ENCODE measurements at places on chromosomes 1 and 21.

- no peak for DNase-seq
Observed at GRCh38 chr21:33951276-33952178, 35.9 kb upstream of the ATP5PO start.

DNA sequence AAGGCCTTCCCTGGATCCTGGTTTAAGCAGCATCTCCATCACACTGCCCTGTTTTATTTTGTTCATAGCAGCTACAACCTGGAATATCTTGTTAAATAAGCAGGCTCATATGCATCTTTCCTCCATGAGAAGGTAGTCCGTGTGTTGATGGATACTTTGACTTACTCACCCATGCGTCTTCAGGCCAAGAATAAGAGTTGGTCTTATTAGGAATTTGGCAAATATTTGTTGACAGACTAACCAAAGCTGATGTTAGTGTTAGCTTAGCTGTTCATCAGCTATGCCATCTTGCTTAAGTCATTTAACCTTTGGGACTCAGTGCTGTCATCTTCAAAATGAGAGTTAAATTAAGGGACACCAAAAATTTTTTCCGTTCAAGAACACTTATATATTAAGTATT, 59.2 kb downstream of the SASS6 start:
- DNase-seq = no peak

- no peak for DNase-seq
Observed at GRCh38 chr1:156868341-156868740, 7.7 kb downstream of the NTRK1 start.

DNA sequence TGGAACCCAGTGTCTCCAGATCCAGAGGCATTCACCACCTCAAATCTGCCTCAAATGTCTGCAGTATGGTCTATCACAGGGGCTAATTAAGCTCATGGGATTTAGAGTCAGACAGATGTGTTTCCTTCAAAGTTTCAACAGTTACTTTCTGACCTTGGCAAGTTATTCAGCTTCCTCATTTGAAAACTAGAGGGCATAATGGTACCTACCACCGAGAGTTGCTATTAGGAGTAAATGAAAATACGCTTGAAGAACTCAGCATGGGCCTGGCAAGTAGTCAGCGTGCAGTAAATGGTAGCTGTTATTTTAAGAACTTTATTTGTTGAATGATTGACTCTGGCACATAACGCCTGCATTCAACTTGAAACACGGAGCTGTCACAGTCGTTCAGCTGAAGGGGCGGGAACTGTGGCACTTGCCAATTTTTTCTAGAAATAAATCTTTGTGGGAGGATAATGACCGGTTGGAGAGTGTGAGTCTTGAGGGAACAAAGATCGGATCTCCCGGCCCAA, 1.2 kb upstream of the CAP1 start:
- no peak for DNase-seq

- DNase-seq = no peak
Observed at GRCh38 chr1:36095760-36096405, 7.2 kb downstream of the ADPRS start.

DNA sequence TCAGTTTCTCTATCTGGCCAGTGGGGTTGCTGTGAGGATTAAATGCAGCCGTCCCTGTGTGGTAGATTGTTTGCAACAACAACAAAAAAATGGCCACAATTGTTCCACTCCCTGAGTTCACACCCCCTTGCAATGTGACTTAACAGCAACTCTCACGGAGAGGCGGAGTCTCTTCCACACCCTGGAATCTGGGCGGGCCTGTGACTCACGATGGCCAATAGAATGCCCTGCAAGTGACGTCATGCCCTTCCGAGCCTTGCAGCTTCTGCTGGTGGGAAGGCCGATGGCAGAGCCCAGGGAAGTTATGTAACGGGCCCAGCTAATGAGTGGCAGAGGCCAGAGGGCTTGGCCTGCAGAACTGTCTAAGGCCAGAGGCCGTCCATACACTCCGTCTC, 87.9 kb downstream of the RIPK4 start:
- DNase-seq = no peak

- peak; percentile 32 for DNase-seq
Observed at GRCh38 chr1:113811156-113811887, 954 bp downstream of the RSBN1 start.

GRCh38 chr1:226325178-226325577, 16.2 kb upstream of the LIN9 start:
- DNase-seq = no peak

GRCh38 chr1:39671793-39672550, at the start of gene NT5C1A:
Gene NT5C1A, minus strand, starts transcription at chr1:39672107. Its CDS starts 69 bp downstream, at chr1:39672038.
- DNase-seq = no peak

- no peak for DNase-seq
Observed at GRCh38 chr1:36562181-36562685, 79.5 kb upstream of the CSF3R start.

DNA sequence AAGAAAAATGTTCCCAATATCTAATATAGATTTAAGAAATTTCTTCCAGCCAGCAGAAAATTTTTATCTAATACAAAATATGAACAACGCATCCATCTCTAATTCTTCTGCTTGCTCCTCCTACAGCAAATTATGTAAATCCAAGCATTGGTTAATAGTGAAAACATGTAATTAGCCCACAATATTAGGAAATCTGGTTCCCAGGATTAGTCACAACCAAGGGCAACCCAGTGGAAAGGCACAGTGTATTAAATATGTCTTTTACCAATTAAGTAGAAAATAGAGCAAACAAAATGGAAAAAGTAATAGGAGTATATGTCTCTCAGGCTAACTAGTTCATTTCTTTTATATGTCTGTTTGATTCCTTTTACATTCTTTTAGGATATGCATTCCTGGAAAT, 59.4 kb upstream of the IFI44L start:
- no peak for DNase-seq

DNA sequence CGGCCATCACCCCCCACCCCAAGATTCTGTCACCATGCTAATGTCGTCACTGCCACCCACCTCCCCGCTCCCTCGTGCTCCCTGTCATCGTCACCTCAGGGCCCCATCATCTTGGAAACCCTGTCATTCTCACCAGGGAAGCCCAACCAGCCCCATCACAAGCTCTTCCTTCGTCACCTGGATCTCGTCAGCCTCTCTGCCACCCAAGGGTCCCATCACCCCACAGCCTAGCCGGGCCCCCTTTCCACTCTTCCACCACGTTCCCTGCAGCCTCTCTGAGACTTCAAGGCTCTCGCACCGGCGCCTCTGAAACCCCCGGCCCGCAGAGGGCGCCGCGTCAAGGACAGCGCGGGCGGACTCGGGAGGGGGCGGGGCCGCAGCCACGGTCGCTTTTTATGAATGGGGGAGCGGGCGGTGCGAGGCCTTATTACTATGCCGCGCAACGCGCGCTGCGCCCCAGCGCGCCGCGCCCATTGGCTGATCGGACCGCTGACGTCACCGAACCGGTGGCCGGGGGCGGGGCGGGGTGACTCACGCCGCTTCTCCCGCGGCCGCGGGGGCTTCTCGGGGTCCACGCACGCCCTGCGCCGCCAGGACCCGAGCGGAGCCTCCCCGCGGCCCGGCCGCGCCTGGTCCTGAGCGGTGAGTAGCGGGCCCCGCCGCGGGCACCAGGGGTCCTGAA, at the start of gene GPR3:
GPR3 (plus strand) TSS at position 527 of the 682 bp plus-strand sequence. CDS start 1,177 bp downstream, outside the sequence.
- peak; percentile 96 for DNase-seq

DNA sequence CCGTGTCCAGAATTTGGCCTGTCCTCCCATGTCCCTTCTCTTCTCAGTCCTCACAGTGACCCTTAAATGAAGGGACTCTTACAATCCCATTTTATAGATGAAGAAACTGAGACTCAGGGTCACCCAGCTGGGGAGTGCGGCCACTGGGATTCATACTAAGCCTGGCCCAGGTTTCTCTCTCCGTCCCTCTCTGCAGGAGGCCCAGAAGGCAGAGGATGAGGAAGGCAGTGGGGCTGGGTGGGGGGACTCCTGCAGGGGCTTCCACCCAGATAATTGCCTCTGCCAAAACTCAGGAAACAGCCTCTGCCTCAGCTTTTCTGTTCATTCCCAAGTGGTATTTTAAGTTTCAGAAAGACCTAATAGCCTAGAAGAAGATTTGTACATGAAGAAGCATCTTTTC, 299.8 kb downstream of the MATN1 start:
- DNase-seq = no peak

DNA sequence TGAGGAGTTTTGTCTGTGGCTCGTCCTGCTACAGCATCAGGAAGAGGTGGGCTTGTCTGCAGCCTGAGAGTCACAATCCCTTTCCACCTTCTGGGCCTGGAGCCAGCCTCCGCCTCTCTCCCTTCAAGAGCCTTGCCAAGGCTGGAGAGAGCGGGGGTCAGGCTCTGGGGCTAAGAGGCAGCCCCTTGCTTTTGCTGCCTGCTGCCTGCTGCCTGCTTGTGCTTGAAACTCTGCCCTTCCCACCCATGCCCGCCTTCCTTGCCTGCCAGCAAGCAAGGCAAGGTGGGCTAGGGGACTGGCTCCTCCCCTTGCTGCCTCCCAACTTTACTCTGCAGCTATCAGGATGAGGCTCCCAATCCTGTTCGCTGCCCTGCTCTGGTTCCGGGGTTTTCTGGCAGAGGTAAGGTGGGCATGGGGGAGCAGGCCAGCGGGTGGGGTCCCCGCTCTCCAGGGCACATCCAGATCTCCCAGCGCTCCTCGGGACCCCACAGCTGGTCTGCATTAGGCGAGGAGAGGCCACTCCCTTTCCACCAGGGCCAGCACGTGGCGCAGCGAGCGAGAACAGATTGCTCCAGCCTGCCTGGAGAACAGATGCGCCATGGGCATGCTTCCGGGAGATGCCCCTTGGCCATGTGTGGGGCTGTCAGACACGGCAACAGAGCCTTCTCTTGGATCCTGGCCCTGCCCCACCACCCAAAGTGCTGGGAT, 7.5 kb upstream of the PTPN7 start:
- no peak for DNase-seq

DNA sequence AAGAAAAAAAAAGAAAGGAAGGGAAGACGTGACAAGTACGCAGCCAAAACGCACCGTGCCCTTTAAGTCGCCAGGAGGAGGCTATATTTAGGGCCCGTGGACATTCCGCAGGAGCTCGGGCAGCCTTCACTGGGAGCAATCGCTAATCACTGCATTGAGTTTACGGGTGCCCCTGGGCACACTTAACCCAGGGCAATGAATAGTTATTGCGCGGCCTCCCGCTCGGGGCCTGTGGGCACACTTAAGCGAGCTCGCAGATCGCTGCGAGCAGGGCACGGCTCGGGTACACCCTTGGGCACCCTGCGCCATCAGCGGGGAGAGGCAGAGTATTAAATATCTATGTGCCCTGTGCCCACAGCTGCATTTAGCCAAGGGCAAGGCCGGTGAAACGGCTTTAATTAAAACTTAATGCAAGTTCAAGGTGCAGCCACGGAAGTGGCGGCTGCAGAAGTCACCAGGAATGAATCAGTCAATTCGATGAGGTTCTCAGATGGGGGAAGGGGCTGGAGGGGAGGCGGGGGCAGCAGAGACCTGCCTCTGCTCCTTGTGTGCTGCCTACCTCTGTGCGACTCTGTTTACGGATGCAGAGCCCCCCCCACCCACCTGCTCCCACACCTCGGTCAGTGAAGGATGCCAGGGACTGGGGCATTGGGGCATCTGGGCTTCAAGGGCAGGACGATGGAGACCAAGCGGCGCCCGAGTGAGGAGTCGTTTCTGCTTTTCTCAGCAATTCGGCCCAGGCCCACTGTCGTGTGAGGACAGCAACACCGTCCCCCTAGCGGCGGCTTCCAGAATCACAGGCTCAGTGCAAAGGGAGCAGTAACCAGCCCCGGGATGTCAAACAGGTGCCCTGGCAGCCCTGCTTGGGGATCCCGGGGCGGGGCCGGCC, 51.8 kb upstream of the TARDBP start:
- peak; percentile 85 for DNase-seq

DNA sequence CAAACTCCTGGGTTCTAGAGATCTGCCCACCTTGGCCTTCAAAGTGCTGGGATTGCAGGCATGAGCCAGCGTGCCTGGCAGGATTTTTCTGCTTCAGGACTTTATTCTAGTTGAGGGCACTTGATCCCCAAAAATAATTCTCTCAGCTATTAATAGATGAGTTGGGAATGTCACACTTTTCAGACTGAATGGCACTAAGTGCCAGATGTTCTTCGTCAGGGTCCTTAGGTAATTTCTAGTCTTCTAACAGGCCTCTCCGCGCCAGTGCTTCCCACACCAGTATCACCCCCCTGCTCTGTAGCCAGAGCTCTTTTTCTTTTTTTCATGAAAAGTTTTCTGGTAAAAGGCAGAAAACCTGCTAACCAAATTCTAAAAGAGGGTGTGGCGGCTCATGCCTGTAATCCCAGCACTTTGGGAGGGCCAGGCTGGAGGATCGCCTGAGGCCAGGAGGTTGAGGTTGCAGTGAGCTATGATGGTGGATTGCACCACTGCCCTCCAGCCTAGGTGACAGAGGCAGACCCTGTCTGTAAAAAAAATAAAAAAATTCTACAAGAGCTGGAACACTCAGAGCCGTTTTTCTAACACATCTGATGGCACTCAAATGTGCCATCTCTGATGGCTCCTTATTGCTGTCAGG, 6.1 kb upstream of the SARS1 start:
- no peak for DNase-seq

DNA sequence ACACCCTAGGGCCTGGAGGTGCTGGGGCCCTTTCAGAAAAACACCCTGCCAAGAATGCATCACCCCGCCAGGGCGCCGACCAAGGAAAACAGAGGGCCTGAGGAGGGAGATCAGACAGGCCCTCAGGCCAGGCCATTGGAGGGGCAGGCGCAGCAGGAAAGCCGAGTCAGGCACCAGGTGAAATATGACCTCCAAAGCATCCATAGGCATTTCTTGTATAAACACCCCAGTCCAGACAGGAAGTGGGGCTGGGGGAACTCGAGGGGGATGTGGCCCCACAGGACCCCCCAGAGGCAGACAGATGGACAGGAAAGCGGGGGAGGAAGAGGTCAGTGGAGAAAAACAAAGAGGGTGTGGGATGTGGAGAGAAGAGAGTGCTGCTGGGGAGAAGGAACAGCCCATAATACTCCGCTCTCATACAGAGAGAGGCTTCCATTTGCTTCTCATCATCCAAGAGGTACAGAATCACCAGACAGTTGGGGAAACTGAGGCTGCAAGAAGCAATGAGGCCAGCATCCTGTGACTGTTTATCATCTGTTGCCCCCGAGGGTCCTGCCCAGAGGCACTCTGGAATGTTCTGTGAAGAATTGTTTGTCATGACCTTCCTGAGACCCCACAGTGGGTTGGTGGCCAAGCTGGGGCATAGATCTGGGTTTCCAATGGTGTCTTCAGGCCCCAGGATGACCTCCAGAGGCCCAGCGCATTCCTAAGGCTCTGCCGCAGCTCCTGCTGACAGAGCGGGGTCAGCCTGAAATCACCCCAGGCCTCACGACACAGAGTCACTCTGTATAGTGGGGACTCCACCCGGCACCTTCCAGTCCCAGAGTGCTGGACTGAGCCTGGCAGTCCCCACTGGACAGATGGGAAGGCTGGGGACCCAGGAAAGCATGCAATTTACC, 18.0 kb downstream of the TRIM62 start:
- DNase-seq = no peak

GRCh38 chr1:68751723-68752122, 254.8 kb upstream of the DEPDC1 start:
- DNase-seq = no peak

GRCh38 chr21:42191696-42192595, 27.0 kb upstream of the ABCG1 start:
- no peak for DNase-seq
